ENCODE measurements at places on chromosomes 6 and 20.

DNA sequence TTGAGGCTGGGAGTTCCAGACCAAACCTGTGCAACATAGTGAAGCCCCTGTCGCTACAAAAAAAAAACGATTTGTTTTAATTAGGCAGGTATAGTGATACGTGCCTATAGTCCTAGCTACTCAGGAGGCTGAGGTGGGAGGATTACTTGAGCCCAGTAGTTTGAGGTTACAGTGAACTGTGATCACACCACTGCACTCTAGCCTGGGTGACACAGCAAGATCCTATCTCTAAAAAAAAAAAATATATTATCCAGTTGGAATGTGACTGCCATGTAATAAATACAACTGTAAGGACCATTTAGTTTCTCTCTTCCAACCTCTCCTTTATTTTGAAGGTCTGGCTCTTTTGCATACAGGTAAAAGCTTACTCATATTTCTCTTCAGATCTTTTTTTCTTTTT is 571.5 kb downstream of the UTRN start:
- no peak for DNase-seq

- no peak for DNase-seq
Observed at GRCh38 chr20:63782051-63782471, 42.5 kb downstream of the SLC2A4RG start.

- no peak for DNase-seq
Observed at GRCh38 chr6:13463941-13464340, 23.5 kb downstream of the GFOD1 start.

DNA sequence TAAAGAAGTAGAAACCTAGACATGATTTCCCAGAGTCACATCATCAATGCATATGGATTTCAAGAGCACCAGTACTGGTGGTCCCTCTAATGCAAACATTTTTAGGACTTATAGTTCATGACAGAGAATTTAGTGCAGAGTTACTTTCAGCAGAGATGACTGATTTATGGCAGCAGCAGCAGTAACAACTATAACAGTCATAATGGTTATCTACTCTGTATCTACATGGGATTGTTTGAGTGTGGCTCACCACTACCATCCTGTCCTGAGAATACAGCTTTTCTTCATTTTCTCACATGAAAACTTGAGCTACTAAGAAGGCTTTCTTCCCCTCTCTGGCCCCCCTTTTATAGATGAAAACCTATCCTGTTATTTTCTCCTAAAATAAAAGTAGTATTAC is 128.5 kb upstream of the ENPP5 start:
- DNase-seq = no peak

DNA sequence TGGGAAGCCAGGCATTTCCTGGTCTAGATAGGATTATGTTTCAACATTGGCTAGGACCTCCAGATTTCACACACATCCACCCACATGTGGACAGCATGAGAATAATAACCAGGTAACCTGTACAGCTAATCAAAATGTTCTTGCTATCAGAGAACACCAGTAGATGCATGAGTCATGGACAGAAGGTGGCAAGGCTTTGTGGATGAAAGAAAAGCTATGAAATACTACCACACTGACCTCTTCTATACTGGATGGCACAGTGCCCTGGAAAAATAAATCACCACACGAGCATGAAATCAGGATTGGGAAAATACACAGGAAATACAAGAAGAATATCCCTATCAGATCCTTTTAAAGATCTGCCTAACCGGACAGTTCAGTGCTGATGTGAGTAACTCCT is 113.0 kb downstream of the GMDS start:
- no peak for DNase-seq

GRCh38 chr6:113562248-113562647 is 294.9 kb upstream of the MARCKS start:
- DNase-seq = no peak

DNA sequence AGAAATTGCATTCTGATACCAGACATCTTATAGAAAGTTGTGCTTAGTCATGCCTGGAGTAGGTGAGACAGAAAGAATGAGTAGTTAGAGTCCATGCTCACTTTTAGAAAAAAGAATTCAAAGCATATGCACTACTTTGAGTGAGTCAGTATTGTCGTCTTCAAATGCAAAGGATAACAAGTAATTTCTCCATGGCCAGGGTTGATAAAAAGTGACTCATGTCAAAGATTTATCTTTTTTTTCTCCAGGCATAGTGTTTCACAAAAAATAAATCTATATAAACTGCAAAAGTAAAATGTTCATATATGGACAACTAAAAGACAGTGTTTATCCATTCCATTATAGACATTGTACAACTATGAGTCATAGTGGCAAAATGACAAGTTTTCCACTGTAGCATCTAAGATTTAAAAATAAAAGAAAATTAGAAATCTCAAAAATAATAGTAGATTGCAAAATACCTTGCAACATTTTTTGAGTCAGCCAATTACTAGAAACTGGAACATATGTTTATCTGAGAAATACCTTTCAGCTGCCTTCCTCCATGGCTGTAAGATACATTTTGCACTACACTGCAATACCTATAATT is 329.6 kb downstream of the GRIK2 start:
- no peak for DNase-seq

GRCh38 chr6:3276174-3277167 is 17.7 kb downstream of the PSMG4 start:
- DNase-seq = no peak

DNA sequence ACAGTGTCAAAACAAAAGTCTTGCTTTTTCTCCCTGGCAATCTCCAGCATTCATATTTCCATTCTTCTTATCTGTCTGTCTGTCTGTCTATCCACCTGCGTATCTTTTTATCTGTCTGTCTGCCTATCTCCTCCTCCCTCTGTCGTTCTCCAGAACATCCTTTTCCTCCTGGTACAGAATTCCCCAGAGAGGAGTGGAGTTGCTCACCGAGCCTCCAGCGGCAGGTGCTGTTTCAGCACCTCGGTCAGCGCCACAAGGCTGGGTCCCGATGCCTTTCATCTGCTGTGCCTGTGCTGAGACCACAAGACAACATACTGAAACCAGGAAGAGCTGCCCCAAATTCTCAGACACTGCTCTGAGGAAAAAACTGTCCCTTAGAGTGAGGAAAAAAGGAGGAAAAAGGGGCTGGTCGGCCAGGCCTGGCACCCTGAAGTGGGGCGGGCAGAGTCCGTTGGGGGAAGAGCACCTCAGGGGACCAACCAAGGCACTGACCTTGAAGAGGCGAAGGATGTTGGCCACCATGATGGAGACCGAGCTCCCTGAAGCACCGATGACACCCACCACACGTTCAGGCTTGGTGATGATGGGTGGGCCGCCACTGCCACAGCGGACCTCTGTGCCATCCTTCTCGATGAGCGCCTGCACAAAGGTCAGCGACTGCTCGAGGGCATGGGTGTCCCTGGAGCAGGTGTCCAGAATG is 13.3 kb downstream of the GRM4 start:
- DNase-seq = no peak

DNA sequence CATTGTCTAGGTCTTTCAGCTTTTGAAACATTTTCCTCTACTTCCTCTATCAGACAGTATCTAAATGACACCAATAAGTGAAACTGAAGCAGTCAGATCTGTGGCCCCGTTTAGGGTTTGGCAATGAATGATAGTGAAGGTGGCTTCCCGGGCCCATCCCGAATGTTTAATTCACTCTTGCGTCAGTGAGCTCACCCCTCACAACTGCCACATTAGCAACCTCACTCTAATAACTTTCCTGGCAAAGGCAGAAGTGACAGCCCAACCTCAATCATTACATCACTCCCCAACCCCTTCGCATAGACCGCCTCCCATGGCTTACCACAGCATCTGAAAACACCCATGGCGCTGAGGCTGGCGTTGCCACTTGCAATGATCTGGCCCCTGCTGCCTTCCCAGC is 92.4 kb upstream of the CD83 start:
- no peak for DNase-seq

- DNase-seq = no peak
Observed at GRCh38 chr6:48818052-48818412, 645.0 kb downstream of the MMUT start.
